RPMI7951 (cell line): ENCODE measurements at places on chromosomes 2 and 18. TPM values are rescaled to one million over a fixed set of nuclear protein-coding genes. Genes with fewer than 3 reads are reported as not detected.

The ARHGEF4 gene
- 2.2 and 2.5 TPM in 2 replicates for total RNA-seq

The GKN1 gene
- total RNA-seq = not detected in 2 replicates

The ANKRD62 gene
- total RNA-seq = not detected in 2 replicates

The CAPN14 gene
- 0.96 and 1.3 TPM in 2 replicates for total RNA-seq

The REG1B gene
- total RNA-seq = not detected in 2 replicates

The COQ10B gene
- 45.1 and 46.9 TPM in 2 replicates for total RNA-seq
